ENCODE measurements at places on chromosomes 3 and 15.

GRCh38 chr3:98548544-98548943 lies 16.8 kb downstream of the GPR15 start:
- no peak for DNase-seq

DNA sequence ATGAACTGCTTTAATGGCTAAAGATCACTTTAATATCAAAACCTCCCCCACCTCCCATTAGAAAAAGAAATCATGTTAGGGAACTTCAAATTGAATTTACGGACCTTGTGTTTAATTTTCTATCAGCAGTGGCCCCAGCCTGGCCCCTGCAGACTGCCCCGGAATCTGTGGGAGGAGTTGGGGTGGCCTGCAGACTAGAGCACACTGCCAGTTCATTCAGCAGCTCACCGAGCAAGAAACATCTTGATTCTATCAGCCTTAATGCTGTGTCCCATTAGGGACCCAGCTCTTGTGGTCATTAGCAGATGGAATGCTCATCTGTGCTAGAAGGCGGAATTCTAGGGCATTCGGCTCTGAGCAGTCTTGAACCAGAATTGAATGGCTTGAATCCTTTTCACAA lies 54.2 kb downstream of the FLNB start:
- DNase-seq, result no peak

- DNase-seq, result no peak
These were observed 1.9 kb downstream of the CCDC12 start for GRCh38 chr3:46974421-46975171.

DNA sequence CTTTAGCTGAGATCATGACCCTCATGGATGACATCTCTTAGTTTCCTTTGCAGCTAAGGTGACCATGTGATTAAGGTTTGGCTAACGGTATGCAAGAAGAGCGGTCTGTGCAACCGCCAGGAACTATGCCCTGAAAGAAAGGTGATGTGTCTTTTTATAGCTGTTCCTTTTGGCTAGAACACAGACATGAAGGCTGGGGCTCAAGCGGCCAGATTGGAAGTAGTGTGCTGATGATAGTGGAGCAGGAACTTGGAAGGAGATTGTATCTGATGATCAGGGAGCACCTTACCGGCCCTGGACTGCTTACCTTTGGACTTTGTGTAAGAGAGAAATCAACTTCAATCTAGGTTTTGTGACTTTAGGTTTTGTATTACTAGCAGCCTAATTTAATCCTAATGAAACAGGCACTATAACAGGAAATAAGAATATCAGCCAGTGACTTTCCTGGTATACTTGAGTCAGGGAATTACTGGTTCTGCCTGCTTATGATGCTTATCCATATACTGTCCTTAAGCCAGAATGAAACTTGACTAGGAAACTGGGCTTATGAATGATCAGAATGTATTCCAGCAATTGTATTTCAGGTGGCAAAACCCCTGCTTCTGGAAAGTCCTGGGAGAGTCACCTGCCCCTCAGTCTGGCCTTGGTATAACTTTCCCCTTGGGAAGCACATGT lies 164.3 kb upstream of the LRIG1 start:
- no peak for DNase-seq

All from NCI-H1105 treated with DMSO at 0.1 percent for 48 hours (cell line).